Lung microvascular endothelial cell (primary cell): ENCODE measurements at places on chromosomes 4 and X. TPM values are rescaled to one million over a fixed set of nuclear protein-coding genes. Genes with fewer than 3 reads are reported as not detected.
A peak's percentile ranks its signal among the peaks of the same experiment; 100 is the strongest.

GRCh38 chr4:189858435-189858834 lies 82.2 kb upstream of the FRG1 start:
- no peak for DNase-seq

DNA sequence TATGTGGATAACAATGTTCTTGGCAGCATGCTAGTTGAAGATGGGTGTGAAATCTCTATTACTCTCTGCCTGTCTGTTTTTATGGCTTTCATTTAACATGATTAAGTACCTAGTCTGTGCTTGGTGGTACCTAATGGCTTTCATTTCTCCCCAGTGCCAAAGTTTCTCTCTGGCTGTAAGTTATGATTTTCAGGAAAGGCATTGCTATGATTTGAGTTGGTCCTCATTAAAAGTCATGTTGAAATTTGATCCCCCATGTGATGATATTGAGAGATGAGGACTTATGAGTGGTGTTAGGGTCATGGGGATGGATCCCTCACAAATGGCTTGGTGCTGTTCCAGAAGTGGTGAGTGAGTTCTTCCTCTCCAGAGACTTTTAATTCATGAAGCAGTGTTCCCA lies 162.4 kb upstream of the IL15 start:
- DNase-seq: no peak

GRCh38 chr4:147707892-147708672 lies 23.8 kb upstream of the ARHGAP10 start:
- peak; percentile 74 for DNase-seq

- DNase-seq: no peak
These were observed 103.6 kb upstream of the TEX13D start for GRCh38 chrX:124228849-124229248.

GRCh38 chr4:95092766-95093165 lies 335.0 kb downstream of the BMPR1B start:
- no peak for DNase-seq

The CT45A10 gene
- total RNA-seq: not detected in 2 replicates

The ELF4 gene
- 9.7 and 10.2 TPM in 2 replicates for total RNA-seq
